Mesangial cell (primary cell): ENCODE measurements at places on chromosomes 2 and 18. TPM values are rescaled to one million over a fixed set of nuclear protein-coding genes. Genes with fewer than 3 reads are reported as not detected.

COL3A1 gene
- total RNA-seq, result 123 and 540 TPM in 2 replicates

TMEM185B gene
- total RNA-seq, result 36.0 and 43.5 TPM in 2 replicates

CCDC178 gene
- 0.13 TPM in 1 of 2 replicates, not detected in the other for total RNA-seq

TRIM54 gene
- not detected in 2 replicates for total RNA-seq

NAPG gene
- total RNA-seq, result 9.1 and 12.5 TPM in 2 replicates

ASXL3 gene
- total RNA-seq, result 0.33 and 0.76 TPM in 2 replicates

L3MBTL4 gene
- 0.65 and 1.6 TPM in 2 replicates for total RNA-seq

MYOM1 gene
- under 0.01 and 0.13 TPM in 2 replicates for total RNA-seq

PLGLB2 gene
- total RNA-seq, result not detected in 2 replicates

STAT4 gene
- total RNA-seq, result under 0.01 and 0.38 TPM in 2 replicates

TMEM178A gene
- total RNA-seq, result 4.4 and 12.5 TPM in 2 replicates

CGREF1 gene
- total RNA-seq, result 2.4 and 2.5 TPM in 2 replicates

NT5DC4 gene
- not detected in 2 replicates for total RNA-seq

IMMT gene
- total RNA-seq, result 46.0 and 62.1 TPM in 2 replicates

CPO gene
- 0.13 TPM in 1 of 2 replicates, not detected in the other for total RNA-seq

SP5 gene
- total RNA-seq, result not detected in 2 replicates

STARD6 gene
- 0.38 TPM in 1 of 2 replicates, not detected in the other for total RNA-seq

HRH4 gene
- not detected in 2 replicates for total RNA-seq

NTSR2 gene
- total RNA-seq, result not detected in 2 replicates

ALLC gene
- total RNA-seq, result not detected in 2 replicates
